Mammary epithelial cell (primary cell): ENCODE measurements at places on chromosomes 1 and 21.
A peak's percentile ranks its signal among the peaks of the same experiment; 100 is the strongest.

GRCh38 chr1:185309566-185309965 lies 7.5 kb downstream of the IVNS1ABP start:
- no peak for DNase-seq

- DNase-seq, result no peak
Observed at GRCh38 chr1:154129391-154129970, 25.4 kb downstream of the NUP210L start.

DNA sequence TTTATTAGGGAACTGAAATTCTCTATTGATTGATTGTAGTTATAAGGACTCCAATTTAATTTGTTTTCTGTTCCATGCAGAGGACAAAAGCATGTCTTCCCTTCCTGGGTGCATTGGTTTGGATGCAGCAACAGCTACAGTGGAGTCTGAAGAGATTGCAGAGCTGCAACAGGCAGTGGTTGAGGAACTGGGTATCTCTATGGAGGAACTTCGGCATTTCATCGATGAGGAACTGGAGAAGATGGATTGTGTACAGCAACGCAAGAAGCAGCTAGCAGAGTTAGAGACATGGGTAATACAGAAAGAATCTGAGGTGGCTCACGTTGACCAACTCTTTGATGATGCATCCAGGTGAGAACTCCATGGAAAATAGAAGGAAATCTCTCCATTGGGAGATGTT lies 1.5 kb downstream of the SETDB1 start:
- DNase-seq, result no peak

DNA sequence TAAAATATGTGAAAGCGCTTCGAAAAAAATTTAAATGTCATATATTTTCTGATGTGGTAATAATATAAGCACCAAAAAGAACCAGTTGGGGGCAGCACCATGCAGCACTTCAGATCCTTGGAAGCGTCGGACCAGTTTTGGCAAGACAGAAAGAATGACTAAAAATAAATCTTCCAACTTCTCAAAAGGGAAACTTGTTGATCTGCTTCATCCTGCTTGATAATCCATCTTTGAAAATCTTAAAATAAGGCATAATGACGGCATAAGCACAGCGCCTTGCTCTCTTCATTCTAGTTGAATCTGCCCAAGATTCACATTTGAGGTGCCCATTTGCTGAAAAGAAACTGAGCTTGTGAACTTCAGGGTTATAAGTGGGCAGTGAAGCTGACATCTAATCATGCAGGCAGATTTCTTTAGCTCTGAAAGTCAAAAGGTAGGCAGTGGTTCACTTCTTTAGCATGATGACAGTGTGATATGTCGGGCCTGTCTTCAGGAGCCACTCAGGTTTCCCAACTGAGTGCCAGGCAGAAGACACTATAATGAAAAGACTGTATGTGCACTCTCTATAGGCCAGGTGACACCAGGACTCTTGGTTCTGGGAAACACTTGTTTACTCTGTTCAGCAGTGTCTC lies 19.8 kb upstream of the MUTYH start:
- DNase-seq, result peak; percentile 47
